A172 (cell line): ENCODE measurements at places on chromosomes 1 and 21. TPM values are rescaled to one million over a fixed set of nuclear protein-coding genes. Genes with fewer than 3 reads are reported as not detected.

DNA sequence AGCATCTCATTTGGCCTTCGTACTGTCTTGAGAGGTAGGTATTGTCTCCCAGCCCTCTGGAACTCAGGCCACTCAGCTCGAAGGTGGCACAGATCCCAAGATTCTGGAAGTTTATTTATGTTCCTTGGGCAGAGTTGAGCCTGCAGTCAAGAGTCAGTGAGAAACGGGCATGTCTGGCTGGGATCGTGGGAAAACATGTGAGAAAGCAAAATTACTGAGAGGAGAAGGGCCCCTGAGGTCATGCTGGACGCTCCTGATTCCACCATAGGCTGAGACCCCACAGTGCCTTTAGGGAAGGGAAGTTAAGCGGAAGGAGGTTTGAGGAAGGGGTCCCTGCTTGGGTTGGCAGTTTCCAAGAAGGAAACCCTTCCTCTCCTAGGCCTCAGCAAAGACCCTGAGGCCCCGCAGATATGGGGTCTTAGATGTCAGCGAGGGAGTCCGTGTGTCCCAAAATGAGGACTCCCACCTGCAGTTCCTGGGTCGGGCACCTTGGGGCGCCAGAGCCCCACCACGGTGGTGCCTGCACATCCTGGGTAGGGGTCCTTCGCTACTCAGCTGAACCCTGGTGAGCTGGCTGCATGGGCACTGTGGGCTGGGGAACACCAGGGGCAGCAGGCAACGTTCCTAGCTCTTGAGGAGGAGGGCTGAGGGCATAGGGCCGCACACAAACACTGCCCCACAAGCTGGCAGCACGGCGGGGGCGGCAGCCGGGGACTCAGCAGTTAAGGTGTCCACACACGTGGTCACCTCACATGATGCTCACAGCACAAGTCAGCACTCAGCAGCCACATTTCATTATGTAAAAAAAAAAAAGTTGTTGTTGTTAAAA is 12.3 kb upstream of the SEMA4A start:
- peak; percentile 57 for DNase-seq

DNA sequence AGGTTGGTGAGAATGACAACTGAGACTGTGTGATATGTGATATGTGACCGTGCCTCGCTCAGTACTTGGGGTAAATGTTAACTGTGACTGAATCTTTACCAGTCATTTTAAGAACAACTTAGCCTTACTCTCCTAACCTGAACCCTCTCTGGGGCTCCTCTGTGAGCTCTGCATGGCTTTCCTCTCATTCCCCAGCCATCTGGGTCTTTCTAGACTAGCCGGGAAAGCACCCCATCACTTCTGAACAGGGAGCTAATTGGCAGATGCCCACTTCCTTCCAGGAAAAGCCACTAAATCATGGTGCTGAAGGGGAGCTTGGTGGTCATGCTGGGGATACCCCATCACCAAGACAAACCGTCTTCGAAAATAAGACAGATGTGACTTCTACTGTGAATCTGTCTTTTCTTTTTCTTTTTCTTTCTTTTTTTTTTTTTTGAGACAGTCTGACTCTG is 16.5 kb upstream of the FOXO6 start:
- no peak for DNase-seq

FMN2 gene
- 5.1 and 8.8 TPM in 2 replicates for total RNA-seq

EMC1 gene
- 31.9 and 35.8 TPM in 2 replicates for total RNA-seq

- peak; percentile 11 for DNase-seq
Measured at GRCh38 chr1:35539073-35539823, 18.0 kb downstream of the KIAA0319L start.

DNA sequence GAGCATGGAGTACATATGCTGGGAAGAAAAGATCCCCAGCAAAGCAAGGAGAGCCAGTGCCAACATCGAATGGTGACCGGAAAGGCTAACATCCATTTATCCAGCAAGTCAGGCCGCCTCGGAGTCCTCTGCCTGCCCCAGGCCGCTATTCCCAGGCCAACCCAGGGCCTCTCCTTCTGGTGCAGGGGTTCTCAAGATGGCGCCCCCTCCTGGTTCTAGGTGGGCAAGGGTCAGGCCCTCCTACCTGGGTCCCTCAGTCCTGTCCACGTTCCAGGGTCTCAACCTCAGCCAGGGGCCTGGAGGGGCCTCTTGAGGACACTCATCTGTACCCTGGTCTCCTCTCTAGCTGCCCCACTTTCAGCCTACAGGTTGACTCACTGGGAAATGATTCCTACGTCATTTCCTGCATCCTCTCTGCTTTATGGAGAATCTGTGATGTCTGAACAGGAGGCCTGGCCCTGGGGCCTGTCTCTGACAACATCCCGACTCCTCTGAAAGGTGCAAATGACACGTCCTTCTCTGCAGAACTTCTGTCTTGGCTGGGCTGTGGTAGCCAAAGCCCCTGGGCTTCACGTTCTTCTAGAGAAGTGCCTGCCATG is 145.3 kb downstream of the PSMG1 start:
- peak; percentile 40 for DNase-seq

- DNase-seq: peak; percentile 39
Measured at GRCh38 chr1:167175901-167176300, 44.8 kb upstream of the POU2F1 start.

- DNase-seq: peak; percentile 4
Measured at GRCh38 chr21:18369115-18369514, 34.5 kb downstream of the TMPRSS15 start.

RASSF5 gene
- total RNA-seq: 3.3 and 5.8 TPM in 2 replicates

FCRLB gene
- total RNA-seq: 2.7 and 3.1 TPM in 2 replicates

GRCh38 chr1:156591432-156592157 is at the start of gene NAXE:
Gene NAXE (plus strand): TSS chr1:156591776. CDS start chr1:156591805, 29 bp downstream.
- DNase-seq: peak; percentile 74

- DNase-seq: peak; percentile 11
Measured at GRCh38 chr1:97379387-97380075, 541.3 kb downstream of the DPYD start.

LDLRAP1 gene
- total RNA-seq: 8.0 and 12.7 TPM in 2 replicates

GRCh38 chr21:46393941-46394594 is 64.6 kb upstream of the DIP2A start:
- no peak for DNase-seq

DUSP12 gene
- total RNA-seq: 85.8 and 116 TPM in 2 replicates

PATJ gene
- 10.3 and 11.8 TPM in 2 replicates for total RNA-seq

GRCh38 chr1:58932859-58933598 is 149.2 kb upstream of the JUN start:
- peak; percentile 95 for DNase-seq

- peak; percentile 42 for DNase-seq
Measured at GRCh38 chr1:206808615-206809014, 36.3 kb upstream of the IL10 start.

- peak; percentile 100 for DNase-seq
Measured at GRCh38 chr21:43306911-43307676, 119.8 kb downstream of the SIK1 start.

GRCh38 chr1:244212797-244213475 is 161.9 kb downstream of the ZBTB18 start:
- no peak for DNase-seq

DNA sequence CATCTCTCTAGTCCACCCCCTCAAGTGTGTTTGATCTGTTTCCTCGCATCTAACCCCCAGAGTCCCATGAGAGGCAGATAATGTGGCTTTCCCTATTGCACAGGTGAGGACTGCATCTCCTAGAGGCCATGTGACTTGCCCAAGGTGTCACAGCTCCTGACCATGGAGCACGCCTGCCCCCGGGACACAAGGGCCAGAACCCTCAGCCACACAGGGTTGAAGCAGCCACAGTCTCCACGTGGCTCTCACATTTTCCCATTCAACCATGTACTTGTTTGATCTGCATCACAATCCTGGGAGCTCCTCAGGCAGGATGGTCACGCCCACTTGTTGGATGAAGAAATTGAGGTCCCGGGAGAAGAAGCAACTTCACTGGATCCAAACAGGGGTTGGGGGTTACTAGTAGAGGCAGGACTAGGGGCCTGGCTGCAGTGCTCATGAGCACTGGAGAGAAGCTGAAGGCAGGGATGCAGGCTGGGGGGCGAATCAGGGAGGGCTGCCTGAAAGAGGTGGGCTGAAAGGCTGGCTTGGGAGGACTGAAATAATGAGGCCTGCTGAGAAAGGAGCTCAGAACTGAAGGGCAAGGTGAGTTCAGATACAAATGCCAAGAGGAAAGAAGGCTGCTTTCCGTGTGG is 207.9 kb downstream of the PTPRU start:
- DNase-seq: no peak

GRCh38 chr1:3868464-3869006 is 11.3 kb downstream of the DFFB start:
- no peak for DNase-seq

DNA sequence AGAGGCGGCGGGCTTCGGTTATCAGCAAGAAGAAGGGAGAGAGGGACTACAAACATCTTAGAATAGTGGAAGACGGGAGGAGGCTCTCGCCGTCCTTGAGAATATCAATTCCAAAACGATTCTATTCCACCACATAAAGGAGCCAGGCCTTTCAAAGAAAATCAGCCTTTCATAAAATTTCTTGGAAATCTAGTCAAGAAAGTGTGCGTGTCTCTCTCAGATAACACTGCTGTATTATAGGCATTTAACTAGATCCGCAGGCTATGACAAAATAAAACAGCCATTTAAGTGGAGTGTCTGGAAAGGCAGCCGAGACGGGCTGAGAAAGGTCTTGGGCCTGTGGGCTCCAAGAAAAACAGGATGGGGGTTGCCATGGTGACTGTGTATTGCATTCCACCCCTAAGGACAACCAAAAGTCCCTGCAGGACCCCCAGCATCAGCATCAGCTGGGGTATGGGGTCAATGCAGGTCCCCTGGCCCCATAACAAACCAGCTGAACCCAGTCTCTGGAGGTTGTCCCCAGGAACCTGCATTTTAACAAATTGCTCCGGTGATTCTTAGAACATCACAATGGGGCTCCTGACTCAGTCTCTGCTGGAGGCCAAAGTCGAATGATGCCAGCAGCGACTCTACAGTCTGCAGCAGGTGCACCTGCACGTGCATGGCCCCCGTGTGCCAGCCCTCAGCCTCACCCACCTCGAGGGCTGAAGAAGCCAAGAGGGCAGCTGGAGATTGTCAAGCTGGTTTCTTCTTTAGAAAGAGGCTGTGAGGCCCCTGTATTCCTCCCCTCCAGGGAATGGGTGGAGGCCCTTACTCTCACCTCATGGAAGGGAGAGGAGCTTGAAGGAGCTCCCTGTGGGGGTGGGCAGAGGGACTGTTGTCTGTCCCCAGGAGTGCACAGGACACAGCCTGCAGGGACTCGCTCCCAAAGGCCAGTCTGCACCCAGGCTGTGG is 287.4 kb downstream of the NPHP4 start:
- no peak for DNase-seq

- DNase-seq: no peak
Measured at GRCh38 chr1:20487236-20487590, 1.2 kb upstream of the CAMK2N1 start.

PLA2G4A gene
- 0.07 and 0.36 TPM in 2 replicates for total RNA-seq

- no peak for DNase-seq
Measured at GRCh38 chr1:226973898-226974543, 33.9 kb downstream of the COQ8A start.

RASAL2 gene
- 18.7 and 23.8 TPM in 2 replicates for total RNA-seq

DNA sequence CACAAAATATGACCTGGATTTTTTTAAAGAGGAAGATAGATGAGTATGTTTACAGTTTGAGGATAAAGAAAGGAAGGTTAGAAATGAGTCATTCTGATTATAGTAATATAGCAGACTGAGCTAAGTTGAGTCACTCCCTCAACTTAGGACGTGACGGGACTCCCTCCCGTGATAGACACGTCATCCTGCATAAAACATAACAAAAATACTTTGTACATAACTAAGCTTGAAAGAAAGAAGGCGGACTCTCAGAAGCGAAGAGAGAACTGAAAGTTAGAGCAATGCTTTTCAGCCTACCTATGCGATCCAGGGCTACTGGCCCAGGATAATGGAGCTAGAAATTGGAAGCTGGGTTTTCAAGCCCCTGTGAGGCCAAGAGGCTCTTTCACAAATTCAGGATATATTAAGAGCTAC is 53.0 kb upstream of the DESI2 start:
- peak; percentile 96 for DNase-seq

GRCh38 chr1:119648620-119649004 is 546 bp upstream of the ZNF697 start:
- DNase-seq: no peak

DNA sequence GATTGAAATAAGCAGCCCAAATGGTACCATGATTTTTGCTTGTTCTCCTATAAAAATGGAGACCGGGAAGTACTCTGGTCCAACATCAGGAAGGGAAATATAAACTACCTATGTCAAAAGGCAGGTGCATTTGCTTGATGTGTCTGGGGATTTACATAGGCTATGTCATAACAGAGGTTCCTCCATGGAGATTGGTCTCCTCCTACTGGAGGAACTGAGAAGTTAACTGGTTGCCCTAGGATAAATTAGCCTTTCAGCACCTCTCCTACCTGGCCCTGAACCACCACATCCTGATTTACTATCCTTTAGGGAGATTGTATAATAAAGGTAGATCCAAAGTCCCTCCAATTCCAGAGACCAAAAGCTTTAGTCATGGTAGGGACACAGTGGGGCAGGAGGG is 1109.3 kb upstream of the B3GALT2 start:
- DNase-seq: peak; percentile 62

CYYR1 gene
- not detected in 2 replicates for total RNA-seq

RRP15 gene
- 11.9 and 26.2 TPM in 2 replicates for total RNA-seq

DNA sequence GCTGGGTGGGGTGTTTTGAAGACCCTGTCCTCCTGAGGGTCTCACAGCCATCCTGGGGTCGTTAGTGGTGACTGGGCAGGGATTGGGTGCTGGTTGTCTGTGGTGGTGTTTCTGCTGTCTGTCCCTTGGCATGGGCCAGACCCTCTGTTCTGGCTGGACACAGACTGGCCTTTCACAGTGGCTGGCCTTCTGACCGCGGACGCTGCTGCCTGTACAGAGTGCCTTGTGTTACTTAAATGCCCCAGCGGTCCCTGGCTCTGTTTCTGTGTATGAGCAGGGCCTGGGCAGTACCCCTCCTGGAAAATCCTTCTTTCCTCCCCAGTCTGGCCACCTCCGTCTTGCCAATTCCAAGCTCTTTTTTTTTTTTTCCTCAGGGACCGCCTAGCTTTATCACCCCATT is 50.9 kb downstream of the SH3BGR start:
- no peak for DNase-seq

- no peak for DNase-seq
Measured at GRCh38 chr1:16351456-16351993, 755 bp downstream of the FBXO42 start.

DNA sequence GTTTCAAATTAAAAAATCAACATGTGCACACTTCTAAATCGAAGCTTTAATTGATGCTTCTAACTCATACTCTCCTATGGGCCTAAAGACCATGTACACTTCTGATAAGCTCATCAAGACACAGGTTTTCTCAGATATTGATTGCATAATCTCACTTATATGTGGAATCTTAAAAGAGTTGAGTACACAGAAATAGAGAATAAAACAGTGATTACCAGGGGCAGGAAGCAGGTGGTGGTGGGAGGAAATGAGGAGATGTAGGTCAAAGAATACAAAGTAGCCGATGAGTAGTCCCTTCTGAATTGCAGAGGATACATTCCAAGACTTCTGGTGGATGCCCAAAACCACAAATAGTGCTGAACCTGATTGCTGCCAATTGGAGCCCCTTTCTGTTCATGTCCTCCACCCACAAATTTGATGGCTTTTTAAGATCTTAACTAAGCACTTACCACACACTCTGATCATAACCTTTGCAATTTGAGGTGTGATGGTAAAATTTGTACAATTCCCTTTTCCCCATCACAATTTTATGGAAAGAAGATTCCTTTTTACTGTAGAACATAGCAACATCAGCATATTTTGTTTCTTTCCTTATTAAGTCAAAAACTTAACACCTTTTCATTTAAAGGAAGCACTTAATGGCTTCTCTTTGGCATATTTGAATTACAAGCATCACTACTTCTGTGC is 3.3 kb upstream of the CD1B start:
- no peak for DNase-seq
